Activated CD4-positive, alpha-beta T cell treated with anti-CD3 and anti-CD28 coated beads, Interleukin-2, amount 10 ng/mL, durations not matched to agents 7 days and 5 days (primary cell): ENCODE measurements at places on chromosomes 16 and 17. TPM values are rescaled to one million over a fixed set of nuclear protein-coding genes. Genes with fewer than 3 reads are reported as not detected.

Gene ZNF205
- not detected for total RNA-seq

Gene TBC1D26
- total RNA-seq: not detected

Gene RPRML
- not detected for total RNA-seq

GRCh38 chr17:6556121-6557039 lies at the start of gene PITPNM3:
Gene PITPNM3, minus strand, starts transcription at chr17:6556555. Its CDS starts 149 bp downstream, at chr17:6556406.
- no peaks in the 10 kb centered on the region for H3K36me3 ChIP-seq
- no peak within 1 kb of the TSS for H3K27ac ChIP-seq
- peaks cover 8% of the 10 kb centered on the region for H3K4me1 ChIP-seq
- no peak for DNase-seq
- H3K4me3 ChIP-seq: peak within 1 kb of the TSS; percentile 36

- no peak overlapping the region for H3K4me3 ChIP-seq
- H3K27me3 ChIP-seq: no peaks in the 10 kb centered on the region
Observed at GRCh38 chr16:11901091-11901490, 14.7 kb downstream of the GSPT1 start.

- peaks cover 79% of the 10 kb centered on the region for H3K4me1 ChIP-seq
- H3K27ac ChIP-seq: peak overlapping the region; percentile 86
- H3K4me3 ChIP-seq: peak overlapping the region; percentile 30
Observed at GRCh38 chr16:84518804-84519341, 14.4 kb upstream of the MEAK7 start.

DNA sequence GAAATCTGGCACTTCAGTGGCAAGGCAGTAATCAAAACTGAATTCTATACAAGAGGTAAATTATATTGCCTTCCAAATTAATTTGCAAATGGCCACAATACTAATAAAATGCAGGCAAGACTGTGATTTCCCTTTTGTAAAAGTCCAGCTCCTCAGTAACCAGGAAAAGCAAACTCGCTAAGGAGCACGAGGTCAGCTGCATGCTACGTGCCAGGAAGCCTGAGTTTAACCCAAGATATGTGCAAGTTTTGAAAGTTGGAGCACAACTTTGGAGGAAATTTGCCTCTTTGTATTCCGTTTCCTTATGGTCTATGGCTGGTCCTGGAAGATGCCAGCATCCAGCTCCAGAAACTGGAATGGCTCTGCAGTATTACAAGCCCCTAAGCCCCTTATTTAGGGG lies 226.8 kb upstream of the DYNLRB2 start:
- DNase-seq: no peak
- H3K27ac ChIP-seq: no peak overlapping the region

GRCh38 chr16:30533146-30533522 lies 1.5 kb downstream of the ZNF747 start:
- H3K36me3 ChIP-seq: peaks cover 28% of the 10 kb centered on the region
- peaks cover 50% of the 10 kb centered on the region for H3K4me1 ChIP-seq
- no peak for DNase-seq
- H3K27me3 ChIP-seq: no peaks in the 10 kb centered on the region
- no peak overlapping the region for H3K27ac ChIP-seq
- peak overlapping the region; percentile 69 for H3K4me3 ChIP-seq
